Fibroblast of villous mesenchyme (primary cell): ENCODE measurements at places on chromosomes 4 and X. TPM values are rescaled to one million over a fixed set of nuclear protein-coding genes. Genes with fewer than 3 reads are reported as not detected.

ANAPC10 gene
- 27.7 and 41.5 TPM in 2 replicates for total RNA-seq

GATA1 gene
- total RNA-seq, result not detected in 2 replicates

PCYT1B gene
- 0.64 and 0.86 TPM in 2 replicates for total RNA-seq

GPRIN3 gene
- total RNA-seq, result 0.43 and 0.64 TPM in 2 replicates

RNF128 gene
- 0.32 and 0.43 TPM in 2 replicates for total RNA-seq

VCX2 gene
- not detected in 2 replicates for total RNA-seq

TRAM1L1 gene
- total RNA-seq, result 2.6 and 3.0 TPM in 2 replicates

FSTL5 gene
- 0.32 TPM in 1 of 2 replicates, not detected in the other for total RNA-seq

HSFX3 gene
- total RNA-seq, result not detected in 2 replicates

DUX4 gene
- total RNA-seq, result not detected in 2 replicates

GYPE gene
- 0.64 and 0.86 TPM in 2 replicates for total RNA-seq

DUSP9 gene
- under 0.01 TPM in 1 of 2 replicates, not detected in the other for total RNA-seq

G6PD gene
- 95.7 and 128 TPM in 2 replicates for total RNA-seq

KLHL4 gene
- 0.86 and 0.97 TPM in 2 replicates for total RNA-seq

GIMD1 gene
- total RNA-seq, result not detected in 2 replicates

STK26 gene
- 4.8 and 9.1 TPM in 2 replicates for total RNA-seq

SYP gene
- total RNA-seq, result under 0.01 TPM in 1 of 2 replicates, not detected in the other

IBSP gene
- total RNA-seq, result not detected in 2 replicates

PARM1 gene
- 0.86 and 1.3 TPM in 2 replicates for total RNA-seq
